ENCODE measurements at places on chromosomes 5 and 9.

DNA sequence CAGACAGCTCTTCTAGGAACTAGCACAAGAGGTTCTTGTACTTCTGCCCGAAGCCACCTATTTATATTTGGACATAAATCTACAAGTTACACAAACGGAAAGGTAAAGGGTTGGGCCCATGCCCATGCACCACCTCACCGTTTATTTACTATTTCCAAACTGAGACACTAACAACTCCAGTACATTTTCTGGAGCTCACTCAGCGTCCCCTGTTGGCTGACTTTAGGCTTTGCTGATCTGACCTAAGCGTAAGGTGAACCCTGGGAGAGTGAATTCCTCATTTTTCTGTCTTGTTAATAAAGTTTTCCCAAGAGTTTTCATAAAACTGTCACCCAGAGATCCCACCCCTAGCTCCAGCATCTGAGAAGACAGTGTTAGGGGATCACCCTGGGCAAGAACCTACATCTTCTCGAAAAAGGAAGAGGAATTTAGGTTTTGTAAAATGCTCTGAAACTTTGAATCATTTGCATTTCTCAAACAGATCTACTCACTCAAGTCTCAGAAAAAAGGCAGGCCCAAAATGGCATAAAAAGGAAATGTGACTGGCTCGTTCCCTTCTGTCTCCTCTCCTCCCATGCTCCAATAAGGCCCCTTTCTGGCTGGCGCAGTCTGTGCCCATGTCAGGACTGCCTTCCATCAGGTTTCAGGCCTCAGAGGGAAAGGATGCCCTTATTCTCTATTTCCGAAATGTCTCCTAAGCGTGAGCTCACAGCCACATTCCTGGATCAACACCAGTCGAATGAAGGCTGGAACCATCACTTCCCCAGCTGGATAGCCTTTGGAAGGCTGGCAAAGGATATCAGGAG is 201.3 kb downstream of the FANCC start:
- DNase-seq, result no peak

DNA sequence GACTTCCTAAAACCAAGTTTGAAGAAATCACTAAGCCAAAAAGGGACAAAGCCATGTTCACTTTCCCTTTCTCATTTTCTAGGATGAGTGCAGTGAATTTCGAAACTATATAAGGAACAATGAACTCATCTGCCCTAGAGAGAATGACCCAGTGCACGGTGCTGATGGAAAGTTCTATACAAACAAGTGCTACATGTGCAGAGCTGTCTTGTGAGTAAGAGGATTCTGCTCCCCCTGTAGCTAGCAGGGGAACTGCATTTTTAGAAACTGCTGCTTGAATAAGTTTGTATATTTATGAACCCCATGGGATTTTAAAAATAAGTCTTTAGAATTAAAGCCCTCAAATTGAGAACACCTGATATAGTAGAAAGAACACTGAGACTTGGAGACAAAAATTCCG is 42.7 kb upstream of the SPINK14 start:
- no peak for DNase-seq

- no peak for DNase-seq
These were observed 28.9 kb downstream of the SHC3 start for GRCh38 chr9:89149726-89150125.

DNA sequence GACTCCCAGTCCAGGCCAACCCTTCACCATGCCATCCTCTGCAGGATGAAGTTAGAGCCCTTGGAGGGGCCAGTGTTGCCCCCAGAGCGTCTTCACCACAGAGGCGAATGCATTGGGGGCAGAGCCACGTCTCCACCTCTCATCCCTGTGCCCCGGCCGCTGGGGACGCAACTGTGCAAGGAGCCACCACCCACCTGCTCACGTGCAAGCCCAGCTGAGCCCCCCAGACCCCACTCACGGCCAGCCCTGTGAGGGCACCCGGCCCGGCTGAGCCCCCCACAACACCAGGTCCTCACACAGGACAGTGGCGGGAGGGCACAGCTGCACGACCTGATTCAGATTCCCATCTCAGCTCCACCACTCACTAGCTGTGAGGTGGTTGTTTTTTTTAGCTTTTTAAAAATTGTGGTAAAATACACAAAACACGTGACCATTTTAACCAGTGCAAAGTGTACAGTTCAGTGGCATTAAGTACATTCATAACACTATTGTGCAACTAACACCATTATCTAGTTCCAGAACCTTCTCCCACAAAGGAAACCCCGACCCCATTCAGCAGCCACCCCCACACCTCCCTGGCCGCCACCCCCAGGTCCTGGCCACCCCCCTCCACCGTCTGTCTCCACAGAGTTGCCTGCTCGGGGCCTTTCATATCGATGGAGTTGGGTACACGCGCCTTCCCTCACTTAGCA is 33.5 kb upstream of the UBAC1 start:
- DNase-seq, result no peak

DNA sequence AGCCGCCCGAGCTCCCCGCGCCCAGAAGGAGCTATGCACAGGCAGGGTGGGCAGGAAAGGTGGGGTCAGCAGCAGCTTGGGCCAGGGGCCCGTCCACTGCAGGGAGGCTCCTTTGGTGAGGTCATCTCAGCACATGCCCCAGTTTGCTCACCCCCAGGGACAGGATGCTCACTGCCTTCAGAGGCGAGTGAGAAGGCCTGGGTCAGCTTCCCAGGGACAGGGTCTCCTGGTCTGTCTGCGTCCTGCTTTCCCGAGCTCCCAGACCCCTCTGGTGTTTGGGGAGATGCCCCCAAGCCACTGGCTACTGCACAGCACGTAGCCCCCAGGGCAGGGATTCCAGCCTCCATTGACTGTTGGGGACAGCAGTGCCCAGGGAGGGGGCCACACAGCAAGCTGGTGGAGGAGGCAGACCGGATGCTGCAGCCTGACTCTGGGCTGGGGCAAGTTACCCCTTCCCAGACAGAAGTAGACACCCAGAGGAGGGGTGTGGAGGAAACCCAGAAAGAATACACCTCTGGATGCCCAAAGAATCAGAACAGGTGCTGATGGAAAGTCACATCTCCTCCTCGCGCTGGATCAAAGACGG is 581 bp upstream of the SARDH start:
- no peak for DNase-seq

DNA sequence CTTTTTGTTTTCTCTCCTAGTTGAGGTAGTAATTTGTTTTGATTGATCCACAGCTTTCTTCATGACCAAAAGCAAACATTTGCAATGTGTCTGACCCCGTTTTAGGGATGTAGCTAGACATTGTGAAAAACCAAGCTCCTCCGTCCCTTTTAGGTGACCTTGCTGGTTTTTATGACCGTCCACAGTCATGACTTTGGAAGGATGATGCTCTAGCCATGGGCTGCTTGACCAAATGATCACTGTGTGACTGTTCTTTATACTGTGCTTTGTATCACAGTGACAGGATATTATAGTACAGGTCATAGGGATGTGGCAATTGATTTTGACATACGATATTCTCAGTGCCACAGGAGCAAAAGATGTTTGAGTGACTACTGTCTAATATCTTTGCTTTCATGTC is 54.4 kb downstream of the KCNN2 start:
- no peak for DNase-seq

DNA sequence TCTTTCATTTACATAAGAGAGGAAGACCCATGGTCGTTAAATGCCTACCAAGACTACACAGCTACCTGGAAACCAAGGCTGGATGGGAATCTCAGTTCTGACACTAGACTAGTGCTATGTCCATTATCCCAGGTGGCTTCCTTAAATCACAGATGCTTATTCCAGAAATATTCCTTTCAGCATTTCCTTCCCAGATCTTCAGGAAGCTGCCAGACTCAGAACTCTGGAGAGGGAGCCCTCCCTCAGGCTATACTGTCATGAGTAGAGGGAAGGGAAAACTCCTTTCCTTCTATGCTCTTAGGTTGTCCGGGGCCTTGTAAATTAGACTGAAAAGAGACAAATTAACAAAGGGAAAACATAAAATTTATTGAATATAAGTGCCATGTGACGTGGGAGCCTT is 20.8 kb downstream of the FREM1 start:
- no peak for DNase-seq

GRCh38 chr9:80282766-80283165 is 711.0 kb downstream of the TLE4 start:
- DNase-seq, result no peak

DNA sequence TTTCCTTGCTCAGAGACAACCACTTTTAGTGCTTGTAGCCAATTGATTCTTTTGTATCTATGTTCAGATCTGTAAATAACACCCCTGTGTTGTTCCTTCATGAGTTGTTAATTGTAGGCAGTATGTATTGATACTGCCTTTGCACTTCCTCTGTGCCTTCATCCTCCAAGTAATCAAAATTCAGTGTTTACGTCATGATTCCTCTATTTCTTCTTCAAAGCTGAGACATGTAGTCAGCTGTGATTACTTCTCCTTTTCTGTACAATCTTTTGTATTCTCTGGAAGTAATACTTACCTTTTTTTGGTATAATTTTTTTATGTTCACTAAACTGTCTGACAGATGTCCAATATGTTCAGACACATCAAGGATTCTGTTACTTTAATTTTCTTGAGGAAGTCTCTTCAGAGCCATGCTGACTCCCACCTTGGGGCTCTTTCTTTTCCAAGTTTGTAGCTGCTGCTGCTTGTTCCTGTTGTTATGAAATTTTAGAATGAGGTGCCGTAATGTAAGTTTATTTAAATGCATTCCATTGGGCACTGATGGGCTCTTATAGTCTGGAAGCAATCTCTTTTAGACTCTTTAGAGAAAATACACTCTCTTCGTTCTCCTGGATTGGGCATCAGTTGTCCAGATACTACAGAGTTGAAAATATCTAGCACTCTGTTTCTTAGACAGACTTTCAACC is 30.5 kb upstream of the LRRC70 start:
- DNase-seq, result no peak

GRCh38 chr9:135215571-135216161 is 128.2 kb downstream of the OLFM1 start:
- no peak for DNase-seq

DNA sequence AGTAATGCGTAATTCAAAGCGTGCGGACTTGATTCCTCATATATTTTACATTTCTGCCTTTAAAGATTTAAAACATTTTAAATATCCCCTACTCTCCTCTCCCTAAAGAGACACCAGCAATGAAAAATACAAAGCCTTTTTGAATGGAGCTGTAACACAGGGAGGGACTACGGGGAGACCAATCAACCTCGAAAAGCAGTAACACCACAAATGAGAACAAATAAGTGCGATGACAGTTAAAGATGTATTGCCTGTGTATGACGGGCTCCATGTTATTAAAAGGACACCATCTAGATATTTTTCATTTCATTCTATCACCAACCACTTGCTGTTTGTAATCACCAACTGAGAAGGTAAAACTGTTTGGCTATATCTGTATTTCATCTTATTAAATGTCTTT is 230.3 kb upstream of the TBCA start:
- no peak for DNase-seq

DNA sequence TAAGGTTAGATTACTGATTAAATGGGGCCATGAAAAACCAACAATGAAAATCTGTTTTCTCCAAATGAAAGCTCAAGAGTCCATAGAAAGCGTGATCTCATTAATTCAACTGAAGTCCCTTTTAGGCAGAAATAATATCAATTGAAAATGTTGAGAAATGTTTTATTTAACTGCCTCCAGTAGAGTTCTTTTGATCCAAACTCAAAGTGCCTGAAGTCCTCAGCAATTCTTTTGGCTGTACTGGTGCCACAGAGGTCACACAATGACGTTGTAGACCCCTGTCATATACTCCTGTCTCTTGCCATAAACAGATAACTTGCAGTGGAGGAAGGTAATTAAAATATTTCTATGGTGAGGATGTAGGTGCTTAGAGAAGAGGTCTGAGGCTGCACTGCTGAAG is 1420.5 kb downstream of the CDH12 start:
- DNase-seq, result no peak

DNA sequence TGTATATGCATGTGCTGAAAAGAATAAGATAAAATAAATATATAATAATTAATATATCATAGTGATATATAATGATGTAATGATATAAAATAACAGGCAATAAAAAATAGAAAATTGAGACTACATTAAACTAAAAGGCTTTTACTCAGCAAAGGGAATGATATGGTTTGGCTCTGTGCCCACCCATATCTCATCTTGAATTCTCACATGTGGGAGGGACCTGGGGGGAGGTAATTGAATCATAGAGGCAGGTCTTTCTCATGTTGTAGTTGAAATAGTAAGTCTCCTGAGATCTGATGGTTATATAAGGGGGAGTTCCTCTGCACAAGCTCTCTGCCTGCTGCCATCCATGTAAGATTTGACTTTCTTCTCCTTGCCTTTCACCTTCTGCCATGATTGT is 1550.9 kb upstream of the CDH6 start:
- no peak for DNase-seq

GRCh38 chr9:93120846-93121315 is 13.2 kb downstream of the NINJ1 start:
- no peak for DNase-seq

DNA sequence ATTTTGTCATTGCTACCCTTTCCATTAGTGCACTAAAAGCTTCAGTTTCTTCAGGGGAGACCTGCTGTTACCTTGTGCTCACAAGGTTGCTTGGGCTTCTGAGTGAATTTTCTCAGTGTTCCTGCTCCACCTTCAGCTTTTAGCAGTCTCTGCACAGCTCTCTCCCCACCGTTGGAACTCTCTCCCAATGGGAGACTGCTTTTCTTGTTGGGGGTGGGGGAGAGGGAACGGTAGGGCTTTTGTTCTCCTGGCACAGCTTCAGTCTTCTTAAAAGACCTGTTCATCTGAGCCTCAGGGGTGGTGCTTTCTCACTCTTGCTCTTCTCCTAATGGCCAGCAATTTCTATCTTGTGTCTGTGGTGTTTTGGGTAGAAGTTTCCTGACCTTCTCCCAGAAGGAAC is 915.7 kb downstream of the EFNA5 start:
- no peak for DNase-seq

- no peak for DNase-seq
These were observed 116.7 kb downstream of the UGCG start for GRCh38 chr9:112013266-112013665.

All from activated T-helper 1 cell treated with anti-CD3 and anti-CD28 coated beads, Interleukin-2, amount 50 U/mL, for 16 hours (primary cell).